ENCODE measurements at places on chromosomes 7 and 10.

- DNase-seq = no peak
Measured at GRCh38 chr7:28960071-28960840, 2.1 kb upstream of the TRIL start.

- DNase-seq = no peak
Measured at GRCh38 chr10:88901206-88901983, 21.4 kb downstream of the STAMBPL1 start.

DNA sequence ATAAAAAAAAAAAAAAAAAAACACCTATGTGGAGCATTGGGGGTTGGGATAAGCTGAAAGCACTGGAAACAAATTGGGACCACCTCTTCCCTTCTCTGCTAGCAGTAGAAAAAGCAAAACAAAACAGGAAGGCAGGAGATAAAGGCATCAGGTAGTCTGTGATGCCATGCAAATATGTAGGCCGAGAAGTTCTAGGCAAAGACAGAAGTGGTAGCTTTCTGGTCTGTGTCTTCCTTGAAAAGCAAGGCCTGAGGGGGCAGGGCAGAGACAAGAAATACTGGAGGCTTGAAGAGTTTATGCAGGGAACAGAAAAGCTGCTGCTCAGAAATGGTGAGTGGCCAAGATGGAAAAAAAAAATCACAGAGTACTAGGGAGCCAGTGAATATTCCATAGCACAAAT, 111.1 kb downstream of the ELMO1 start:
- no peak for DNase-seq

DNA sequence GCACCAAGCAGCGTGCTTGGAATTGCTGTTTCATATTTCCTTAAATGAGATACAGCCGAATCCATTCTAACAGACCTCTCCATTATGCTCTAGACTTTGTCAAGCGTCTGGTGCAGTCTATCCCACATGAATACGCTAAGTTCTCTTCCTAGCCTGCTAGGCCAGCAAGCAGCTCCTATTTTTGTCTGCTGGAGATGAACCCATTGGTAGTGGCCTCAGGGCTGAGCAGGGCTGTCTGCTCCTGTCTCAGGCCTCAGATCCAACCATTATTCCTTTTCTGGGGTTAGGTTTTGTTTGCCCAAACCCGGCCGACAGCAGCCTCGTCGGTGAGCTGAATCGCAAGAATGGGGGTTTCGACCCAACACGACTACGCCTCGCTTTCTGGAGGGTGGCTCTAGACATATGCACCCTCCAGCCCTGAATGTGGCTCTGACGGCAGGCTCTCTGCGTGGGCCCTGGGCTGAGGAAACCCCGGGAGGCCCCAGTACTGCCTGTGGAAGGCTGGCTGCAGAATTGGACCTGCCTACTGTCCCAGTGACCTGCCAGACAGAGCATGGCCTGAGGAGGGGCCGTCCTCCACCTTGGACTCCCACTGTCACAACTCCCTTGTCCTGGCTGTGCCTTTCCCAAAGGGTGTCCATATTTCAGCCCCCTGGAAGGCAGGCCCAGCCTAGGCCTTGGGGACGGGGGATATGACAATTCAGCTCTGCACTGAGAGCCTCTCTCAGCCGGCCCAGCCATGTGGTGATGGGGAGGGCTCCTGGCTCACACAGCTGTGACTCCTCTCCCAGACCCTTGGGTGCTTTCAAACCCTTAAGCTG, 267.9 kb upstream of the TCERG1L start:
- no peak for DNase-seq

DNA sequence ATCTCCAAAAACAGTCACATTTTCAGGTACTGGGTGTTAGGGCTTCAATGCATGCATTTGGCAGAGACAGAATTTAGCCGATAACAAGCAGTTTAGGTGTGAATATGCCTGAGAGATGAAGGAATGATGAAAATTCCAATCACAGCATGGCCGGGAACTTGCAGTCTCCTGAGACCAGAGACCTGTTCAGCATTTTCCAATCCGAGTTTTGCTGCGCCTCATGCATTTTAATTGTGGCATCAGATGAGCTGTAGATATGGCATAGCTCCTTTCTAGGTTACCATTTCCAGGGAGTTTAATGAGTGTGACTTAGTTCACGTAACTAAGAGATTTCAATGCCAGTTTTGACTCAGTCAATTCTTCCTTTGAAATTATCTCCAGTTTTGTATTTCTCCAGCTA, 14.5 kb upstream of the C1QL3 start:
- DNase-seq = no peak

DNA sequence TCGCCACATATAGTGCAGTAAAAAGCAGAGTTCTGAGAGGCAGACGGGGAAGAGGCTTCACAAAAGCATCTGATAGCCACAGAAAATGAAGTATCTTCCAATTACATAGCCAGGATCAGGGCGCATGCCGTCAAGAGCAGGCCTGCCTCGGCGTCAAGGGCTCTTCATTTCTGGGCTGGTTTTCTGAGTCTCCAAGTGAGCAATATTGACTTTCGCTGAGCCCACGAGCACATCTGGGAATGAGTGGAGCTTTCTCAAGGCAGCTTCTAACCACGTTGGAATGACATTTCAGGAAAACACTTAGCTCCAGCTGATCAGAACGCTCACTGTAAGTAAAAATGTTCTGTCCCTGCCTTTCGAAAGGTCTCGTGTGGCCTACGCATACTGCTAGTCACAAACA, 51.9 kb downstream of the CLRN3 start:
- no peak for DNase-seq

GRCh38 chr10:79018521-79019011, 50.2 kb upstream of the ZMIZ1 start:
- DNase-seq = no peak
